Stimulated activated CD8-positive, alpha-beta memory T cell treated with anti-CD3 and anti-CD28 coated beads, Interleukin-15, amount 100 ng/mL, for 1 hour (primary cell): ENCODE measurements at places on chromosomes 12 and 14.
A peak's percentile ranks its signal among the peaks of the same experiment; 100 is the strongest.

DNA sequence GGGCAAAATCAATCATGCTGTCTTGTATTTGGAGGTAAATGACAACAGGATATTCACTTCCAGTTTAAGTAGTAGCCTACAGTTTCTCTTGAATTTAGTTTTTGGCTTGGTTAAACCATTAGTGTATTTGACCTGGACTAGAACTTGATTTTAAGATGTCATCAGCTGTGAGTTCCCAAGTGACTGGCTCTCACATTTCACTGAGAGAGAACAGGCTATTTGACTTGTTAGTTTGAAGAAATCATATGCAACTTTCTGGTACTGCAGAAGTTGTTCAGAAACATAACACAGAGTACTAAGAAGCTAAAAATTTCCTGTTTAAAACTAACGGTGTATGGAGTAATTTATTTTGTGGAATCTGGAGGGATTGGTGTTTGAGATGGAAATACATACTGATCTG lies 22.3 kb downstream of the MNAT1 start:
- DNase-seq: no peak

DNA sequence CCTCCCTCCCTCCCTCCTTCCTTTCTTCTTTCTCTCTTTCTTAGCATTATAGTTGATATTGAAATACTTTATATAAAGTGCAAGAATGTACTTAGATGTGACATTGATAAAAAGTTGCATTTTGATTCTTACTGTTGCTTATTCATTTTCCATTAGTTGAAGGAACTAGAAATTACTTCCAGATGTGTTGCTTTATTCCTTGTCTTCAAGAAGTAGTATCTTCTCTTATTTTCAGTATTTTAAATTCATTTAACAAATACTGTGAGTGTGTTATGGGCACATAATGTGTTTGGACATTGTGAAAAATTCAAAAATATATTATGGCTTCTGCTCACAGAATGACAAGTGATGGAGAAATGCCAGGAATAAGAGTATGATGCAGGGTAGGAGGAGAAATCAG lies 45.6 kb downstream of the TRMT5 start:
- no peak for DNase-seq

GRCh38 chr12:107007411-107007810 lies 20.5 kb upstream of the MTERF2 start:
- DNase-seq: no peak

GRCh38 chr14:68501614-68502052 lies 291.2 kb downstream of the ZFP36L1 start:
- DNase-seq: no peak

- DNase-seq: no peak
These were observed 220.3 kb downstream of the KIF26A start for GRCh38 chr14:104358528-104359300.

DNA sequence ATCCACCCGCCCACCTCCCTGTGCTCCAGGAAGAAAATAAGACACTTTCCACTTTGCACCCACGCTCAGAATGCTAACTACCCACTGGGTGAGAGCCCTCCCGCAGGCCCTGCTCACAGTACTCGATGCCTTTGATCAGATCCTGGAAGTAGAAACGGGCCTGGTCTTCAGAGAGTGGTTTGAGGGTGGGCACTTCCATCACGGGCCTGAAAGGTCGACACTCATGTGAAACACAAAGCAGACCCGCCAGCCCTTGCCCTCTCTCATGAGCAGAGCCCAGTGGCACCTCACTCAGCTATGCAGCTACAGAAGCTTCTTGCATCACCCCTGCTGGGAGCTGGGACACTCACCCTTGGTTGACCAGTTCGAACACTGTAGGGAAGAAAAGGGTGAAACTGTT lies 41.1 kb downstream of the CAMKK2 start:
- DNase-seq: no peak

DNA sequence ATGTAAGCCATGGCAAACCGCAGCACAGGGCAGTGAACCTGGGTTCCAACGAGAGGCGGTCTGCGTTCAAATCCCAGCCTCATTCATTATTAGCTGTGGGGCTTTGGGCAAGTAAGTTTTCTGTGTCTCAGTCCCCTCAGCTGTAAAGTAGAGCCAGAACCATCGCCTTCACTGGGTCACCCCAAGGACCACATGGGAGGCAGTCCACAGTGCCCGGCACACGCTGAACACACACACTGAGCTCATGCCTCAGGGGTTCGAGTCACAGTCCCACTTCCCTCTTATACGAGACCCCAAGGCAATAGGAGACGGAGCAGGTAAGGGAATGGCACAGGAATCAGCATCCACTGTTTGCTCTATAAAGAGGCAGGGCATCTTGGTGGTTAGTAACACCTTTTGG lies 19.1 kb downstream of the LRTM2 start:
- DNase-seq: no peak

- DNase-seq: no peak
These were observed 7.7 kb upstream of the SLC6A15 start for GRCh38 chr12:84920331-84920730.

DNA sequence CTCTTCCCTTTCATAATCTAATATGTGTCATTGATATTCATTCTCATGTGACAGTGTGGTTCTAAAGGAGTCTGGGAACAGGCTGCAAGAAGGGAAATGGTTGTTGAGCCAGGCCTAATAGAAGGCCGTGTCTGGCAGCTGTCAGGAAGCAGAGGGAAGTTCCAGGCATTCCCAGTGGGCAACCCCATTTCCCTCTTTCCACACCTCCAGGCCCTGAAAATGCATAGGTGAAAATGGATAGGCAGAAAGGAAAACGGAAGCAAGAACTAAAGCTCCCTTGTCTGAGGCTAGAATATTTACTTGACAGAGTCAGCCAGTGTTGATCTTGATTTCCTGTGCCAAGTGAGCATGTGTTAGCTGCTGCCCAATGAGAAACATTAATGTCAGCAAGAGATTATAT lies 97.7 kb downstream of the PPM1A start:
- DNase-seq: no peak

DNA sequence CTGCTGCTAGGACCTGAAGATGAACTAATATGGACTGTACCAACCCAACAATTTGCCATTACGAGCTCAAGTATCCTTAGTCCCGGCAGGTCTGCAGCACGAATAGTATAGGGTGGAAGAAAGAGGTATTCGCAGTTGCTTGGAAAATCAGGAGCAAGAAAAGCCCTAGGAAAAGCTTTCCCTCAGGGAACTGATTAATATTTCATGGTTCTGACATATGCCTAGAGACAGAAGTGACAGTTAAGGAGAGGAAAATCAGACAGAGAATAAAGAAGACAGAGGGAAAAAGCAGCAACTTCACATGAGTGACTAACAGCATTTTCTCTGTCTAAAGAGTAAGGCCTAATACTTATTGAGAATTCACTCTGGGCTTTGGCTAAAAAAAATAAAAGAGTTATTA lies 602.9 kb upstream of the ATP2B1 start:
- no peak for DNase-seq

GRCh38 chr14:23286020-23286901 lies at the start of gene HOMEZ:
TSS of gene HOMEZ (minus strand) at chr14:23286132. CDS start at chr14:23285952, 180 bp downstream.
- DNase-seq: peak; percentile 96

DNA sequence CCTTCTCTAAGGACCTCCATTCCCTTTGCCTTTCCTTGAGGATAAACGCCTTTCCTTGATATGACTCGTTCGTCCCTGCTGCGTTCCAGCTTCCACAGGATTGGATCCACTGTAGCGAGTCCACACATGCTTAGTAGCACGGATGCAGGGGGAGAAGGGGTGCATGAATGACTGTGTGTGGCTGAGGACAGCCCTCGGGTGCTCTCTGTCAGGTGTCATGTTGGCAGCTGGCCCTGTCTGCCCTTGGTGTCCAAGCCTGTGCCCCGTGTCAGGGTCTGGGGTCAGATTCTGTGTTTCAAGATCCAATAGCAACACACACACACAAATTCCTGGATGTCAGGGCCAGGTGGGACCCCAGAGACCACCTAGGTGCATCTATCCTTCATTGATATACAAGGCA lies 17.5 kb upstream of the KRT80 start:
- DNase-seq: no peak

GRCh38 chr12:133225527-133225926 lies 10.2 kb downstream of the ANHX start:
- DNase-seq: no peak

- DNase-seq: no peak
These were observed 40.5 kb downstream of the RPS29 start for GRCh38 chr14:49545716-49546115.

DNA sequence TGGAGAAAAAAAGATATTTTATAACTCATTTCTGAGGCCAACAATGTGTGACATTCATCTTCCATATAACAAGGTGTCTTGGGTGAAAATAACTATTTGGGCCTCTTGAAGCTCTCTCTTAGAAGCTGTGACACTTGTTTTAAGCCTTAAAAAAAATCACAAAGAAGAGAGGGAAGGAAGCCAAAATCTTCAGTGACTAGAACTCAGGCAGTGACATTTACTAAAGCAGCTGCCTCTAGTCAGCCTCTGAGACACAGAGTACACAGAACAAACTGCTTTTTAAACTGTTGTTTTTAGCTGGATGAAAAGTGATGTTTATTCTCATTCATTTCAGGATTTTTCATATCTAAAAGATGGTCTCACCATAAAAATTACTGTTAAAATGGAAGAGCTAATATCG lies 793.6 kb downstream of the GALC start:
- no peak for DNase-seq

GRCh38 chr12:92445253-92446082 lies 257.3 kb upstream of the PLEKHG7 start:
- no peak for DNase-seq

DNA sequence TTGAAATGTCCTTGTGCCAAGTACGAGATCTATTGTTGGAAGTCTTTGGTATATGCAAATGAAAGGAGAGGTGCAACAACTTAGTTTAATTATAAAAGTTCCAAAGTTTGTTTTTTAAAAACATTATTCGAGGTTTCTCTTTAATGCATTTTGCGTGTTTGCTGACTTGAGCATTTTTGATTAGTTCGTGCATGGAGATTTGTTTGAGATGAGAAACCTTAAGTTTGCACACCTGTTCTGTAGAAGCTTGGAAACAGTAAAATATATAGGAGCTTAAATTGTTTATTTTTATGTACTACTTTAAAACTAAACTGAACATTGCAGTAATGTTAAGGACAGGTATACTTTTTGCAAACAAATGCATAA lies 2.3 kb downstream of the HSPA2 start:
- DNase-seq: no peak

DNA sequence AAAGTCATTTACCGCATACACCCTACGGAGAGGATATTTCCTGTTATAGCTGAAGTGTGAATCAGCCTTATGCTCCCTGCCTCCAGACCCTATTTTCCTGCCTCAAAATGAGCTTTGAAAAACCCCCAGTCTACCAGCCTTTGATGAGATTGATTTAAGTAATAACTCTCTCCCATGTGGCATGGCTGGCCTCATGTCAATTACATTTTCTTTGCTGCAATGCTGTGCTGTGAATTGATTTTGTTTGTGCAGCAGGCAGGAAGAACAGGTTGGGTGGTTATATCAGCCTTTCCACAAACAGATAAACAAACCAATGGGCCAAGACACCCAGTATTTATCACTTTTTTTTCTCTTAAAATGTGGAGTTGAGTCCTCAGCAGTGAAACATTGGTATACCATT lies 1105.5 kb upstream of the TMEM132C start:
- DNase-seq: no peak

DNA sequence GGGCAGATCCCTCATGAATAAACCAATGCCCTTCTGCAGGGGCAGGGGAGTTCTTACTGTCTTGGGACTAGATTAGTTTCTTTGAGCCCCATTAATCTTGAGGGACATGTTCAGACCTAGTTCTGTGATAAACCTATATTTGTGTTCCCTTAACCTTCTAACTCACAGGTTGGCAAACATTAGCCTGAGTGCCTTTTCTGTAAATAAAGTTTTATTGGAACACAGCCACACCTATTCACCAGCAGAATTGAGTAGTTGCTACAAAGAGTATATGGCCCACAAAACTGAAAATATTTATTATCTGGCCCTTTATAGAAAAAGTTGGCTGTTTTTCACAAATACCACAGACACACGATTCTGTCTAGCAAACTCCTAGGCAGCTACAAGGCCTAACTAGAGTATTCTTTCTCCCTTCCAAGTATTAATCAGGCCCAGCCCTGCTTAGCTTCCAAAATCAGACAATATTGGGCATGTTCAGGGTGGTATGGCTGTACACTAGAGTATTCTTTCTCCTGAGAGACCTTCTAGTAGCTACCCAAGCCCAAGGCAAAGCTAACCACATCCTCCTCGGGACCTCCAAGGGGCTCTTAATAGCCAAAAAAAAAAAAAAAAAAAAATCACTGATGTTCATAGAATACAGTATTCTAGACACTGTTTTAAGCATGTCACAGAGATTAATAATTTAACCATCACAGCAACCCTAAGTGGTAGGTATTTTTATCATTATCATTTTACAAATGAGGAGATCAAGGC lies 199.3 kb upstream of the PWP1 start:
- DNase-seq: no peak

GRCh38 chr14:94571395-94571794 lies 9.8 kb upstream of the SERPINA5 start:
- no peak for DNase-seq

GRCh38 chr12:102816816-102817434 lies 100.1 kb downstream of the PAH start:
- no peak for DNase-seq
